ENCODE measurements at places on chromosomes 12 and 14.

GRCh38 chr12:124148481-124149273 is 146.2 kb upstream of the RFLNA start:
- no peak for DNase-seq

GRCh38 chr12:87768501-87769287 is 260.5 kb downstream of the C12orf50 start:
- no peak for DNase-seq

DNA sequence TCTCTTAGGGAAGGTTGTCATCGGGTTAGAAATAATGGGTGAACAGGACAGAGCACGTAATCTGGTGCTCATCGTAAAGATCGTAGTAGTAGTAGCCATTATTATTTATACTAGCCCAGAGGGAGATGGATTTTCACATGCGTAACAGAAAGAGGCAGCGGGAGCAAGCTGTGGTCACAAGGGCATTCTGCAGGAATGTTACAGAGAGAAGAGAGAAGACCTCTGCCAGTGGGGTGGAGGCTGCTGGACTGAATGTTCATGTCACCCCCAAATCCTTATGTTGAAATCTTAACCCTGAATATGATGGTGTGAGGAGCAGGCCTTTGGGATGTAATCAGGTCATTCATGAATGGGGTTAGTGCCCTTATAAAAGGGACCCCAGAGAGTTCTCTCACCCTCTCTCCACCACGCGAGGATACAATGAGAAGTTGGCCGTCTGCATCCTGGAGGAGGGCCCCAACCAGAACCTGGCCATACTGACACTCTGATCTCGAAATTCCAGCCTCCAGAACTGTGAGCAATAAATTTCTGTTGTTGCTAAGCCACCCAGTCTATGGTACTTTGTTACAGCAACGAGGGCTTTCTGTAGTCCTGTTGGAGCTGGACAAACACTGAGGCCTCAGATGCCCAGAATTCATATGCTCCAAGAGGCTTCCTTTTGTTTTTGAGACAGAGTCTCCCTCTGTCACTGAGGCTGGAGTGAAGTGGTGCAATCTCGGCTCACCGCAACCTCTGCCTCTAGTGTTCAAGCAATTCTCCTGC is 131.2 kb upstream of the MED13L start:
- DNase-seq, result no peak

- DNase-seq, result no peak
Measured at GRCh38 chr14:99282261-99283050, 10.5 kb upstream of the BCL11B start.

- DNase-seq, result no peak
Measured at GRCh38 chr14:36019126-36019525, 157.4 kb downstream of the PTCSC3 start.

DNA sequence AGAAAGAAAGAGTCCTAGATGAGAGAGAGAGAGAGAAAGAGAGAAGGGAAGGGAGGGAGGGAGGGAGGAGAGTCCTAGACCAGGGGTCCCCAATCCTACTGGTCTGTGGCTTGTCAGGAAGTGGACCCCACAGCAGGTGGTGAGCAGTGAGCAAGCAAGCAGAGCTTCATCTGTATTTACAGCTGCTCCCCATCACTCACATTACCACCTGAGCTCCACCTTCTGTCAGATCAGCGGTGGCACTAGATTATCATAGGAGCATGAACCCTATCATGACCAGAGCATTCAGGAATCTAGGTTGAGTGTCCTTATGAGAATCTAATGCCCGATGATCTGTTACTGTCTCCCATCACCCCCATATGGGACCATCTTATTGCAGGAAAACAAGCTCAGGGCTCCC is 39.2 kb upstream of the AMN1 start:
- no peak for DNase-seq

DNA sequence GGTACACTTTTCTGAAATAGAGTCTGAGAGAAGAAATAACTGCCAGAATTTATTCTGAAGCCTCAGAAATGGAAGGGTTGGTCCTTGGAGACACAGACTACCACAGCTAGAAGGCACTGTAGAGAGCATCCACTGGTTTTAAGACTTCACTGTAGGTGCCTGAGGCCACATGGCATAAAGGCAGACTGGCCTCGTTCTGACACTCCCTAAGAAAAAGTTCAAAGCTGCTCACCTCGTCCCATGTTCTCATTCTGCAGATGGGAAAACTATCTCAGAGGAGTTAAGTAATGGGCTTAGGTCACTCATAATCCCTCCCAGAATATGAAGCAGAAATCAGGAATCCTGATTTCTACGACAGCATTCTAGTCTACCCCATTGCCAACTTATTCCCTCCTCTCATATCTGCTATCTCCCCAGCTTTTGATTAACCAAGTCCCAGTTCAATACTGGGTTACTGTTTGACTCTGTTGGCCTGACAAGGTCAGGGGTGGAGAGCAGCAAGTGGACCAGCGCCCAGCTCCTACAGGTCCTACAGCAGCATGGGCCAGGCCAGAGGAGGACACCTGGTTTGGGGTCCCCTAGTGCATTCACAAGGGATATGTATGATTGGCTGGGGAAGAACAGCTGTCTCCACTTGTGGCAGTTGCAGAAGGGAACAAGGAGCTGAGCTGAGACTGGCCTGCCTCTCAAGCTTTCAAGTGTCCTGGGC is 3.7 kb downstream of the ITGA5 start:
- no peak for DNase-seq

DNA sequence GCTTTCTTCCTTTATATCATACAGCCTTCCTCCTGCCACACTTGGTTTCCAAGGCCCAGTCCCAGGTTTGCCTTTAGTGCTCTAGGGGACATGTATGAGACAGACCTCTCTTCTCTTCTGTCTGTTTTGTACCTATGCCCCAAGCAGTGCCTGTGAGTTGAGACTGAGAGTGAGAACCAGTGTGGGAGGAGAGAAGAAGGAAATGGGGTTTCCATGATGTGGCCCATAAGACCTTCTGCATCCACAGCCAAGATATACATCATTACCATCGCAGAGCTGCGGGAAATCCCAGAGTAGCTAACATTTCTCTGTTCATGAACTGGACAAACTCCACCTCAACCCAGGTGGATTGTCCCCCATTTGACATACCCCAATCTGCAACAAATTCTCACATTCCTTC is 2.8 kb downstream of the TESPA1 start:
- no peak for DNase-seq

DNA sequence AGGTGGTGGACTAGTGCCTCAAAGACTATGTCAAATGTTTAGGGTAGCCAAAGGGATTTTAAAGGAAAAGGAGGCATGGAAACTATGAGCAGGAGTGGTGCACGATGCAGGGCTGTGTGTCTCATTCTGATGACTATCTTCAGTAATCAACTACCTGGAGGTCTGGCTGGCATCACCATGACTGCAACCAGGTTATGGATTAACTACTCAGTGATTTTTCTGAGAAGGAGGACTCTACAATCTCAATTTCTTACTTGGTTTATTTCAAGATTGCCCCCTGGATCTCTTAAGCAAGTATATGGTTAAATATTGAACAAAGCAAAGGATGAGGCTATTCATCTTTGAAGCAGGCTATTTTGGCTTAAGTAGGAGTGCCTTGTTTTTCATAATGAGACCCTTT is 19.2 kb upstream of the EDDM3A start:
- DNase-seq, result no peak

DNA sequence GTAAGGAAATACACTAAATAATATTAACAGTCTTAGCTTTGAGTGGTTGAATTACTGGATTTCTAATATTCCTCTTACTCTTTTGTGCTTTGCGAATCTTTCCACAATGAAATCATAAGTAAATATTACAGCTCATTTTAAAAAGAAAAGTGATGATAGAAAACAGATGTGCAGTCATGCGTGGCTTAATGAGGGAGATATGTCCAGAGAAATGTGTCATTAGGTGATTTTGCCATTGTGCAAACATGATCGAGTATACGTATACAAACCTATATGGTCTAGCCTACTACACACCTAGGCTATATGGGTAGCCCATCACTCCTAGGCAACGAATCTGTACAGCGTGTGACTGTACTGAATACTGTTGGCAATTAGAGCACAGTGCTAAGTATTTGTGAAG is 59.3 kb downstream of the SLC15A5 start:
- no peak for DNase-seq
